Activated effector memory CD4-positive, alpha-beta T cell treated with Interleukin-2 at 50 U/mL for 16 hours (primary cell): ENCODE measurements at places on chromosomes 7 and 10.
A peak's percentile ranks its signal among the peaks of the same experiment; 100 is the strongest.

- DNase-seq = peak; percentile 20
Observed at GRCh38 chr7:66505531-66506451, 122.9 kb upstream of the KCTD7 start.

DNA sequence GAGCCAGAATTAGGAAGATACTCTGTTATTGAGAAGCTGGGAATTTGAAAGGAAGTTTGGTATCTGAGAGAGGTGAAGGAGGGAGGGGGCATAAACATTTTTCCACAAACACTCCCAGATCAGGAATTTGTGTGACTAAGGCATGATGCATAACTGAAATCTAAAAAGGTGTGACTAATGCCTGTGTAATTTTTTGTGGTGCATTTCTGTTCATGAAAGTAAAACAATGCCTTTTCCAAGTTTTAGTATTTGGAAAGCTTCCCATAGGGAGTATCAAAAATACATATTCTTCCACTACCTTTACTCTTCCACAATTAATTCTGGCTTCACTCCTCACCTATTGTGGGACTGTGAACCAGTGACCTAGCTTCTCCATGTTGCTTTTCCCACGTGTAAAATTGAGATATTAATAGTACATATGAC is 56.4 kb upstream of the CAV2 start:
- DNase-seq = no peak

DNA sequence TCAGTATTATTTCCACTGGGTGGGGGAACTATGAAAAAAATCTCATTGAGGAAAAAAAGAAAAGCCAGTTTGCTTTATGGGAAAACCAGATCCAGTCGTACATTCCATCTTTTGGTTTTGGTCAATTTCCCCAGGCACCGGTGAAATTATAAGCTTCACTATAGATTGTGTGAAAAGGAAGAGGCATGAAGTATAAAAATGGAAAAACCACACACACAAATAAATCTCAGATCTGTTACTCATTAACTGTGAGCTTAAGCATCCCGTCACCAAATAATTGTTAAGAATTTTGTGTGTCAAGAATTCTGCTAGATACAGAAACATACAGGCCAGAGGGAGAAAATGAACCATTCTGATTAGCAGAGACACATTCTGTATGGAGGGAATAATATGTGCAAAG is 405.5 kb upstream of the CELF2 start:
- DNase-seq = no peak

GRCh38 chr10:110851020-110851612 is 20.6 kb upstream of the PDCD4 start:
- DNase-seq = no peak

DNA sequence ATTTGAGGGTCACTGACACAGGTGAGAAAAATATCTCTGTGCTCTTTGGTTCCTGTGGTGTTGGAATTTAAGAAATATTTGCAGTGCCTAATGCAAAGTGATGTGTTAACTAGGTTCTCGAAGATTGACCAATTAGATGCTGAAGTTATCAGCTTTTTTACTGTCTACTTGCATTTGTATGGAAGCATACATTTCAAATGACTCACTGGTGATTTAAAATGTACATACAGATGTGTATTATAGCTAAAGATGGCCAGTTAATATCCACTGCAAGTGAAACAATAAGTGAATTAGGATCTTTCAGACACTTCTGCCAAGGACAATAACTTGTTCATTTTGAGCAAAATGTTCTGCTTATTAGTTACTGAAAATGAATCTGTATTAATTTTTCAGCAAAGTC is 205.0 kb downstream of the FANK1 start:
- no peak for DNase-seq

DNA sequence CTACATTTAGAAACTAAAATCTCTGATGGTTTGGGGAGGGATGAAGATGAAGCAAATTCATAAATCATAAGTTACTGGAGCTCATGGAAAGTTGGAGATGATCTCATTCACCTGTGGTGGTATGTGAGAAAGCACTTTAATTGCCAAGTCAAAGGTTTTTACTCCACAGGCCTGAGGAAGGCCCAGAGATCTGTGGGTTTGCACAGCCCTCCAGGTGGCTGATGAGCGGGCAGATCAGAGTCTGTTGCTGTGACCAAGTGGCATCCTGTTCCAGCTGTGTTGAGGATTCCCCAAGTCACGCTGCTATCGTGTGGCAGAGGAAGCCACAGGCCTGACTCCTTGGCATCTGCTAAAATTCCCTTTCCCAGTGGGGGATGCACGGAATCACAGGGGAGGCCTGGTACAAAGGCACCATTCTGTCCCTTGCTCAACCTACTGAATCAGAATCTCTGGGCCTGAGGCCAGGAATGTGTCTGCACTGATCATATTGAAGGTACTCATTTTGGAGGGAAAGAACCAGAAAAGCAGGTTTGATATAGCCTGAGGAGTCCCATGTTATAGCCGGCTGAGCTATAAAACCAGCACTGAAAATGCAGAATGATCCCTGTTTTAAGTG is 19.7 kb upstream of the DDC start:
- no peak for DNase-seq

GRCh38 chr10:45624724-45625123 is 47.8 kb downstream of the ZFAND4 start:
- DNase-seq = no peak

GRCh38 chr10:129963641-129964501 is at the start of gene EBF3:
Gene EBF3 (minus strand): TSS chr10:129964274. CDS start chr10:129963768, 506 bp downstream.
- no peak for DNase-seq

- DNase-seq = no peak
Observed at GRCh38 chr10:16231734-16232435, 204.9 kb upstream of the PTER start.
